Glutamatergic neuron (in vitro differentiated cells): ENCODE measurements at places on chromosomes 6 and 20. TPM values are rescaled to one million over a fixed set of nuclear protein-coding genes. Genes with fewer than 3 reads are reported as not detected.

BANF2 gene
- total RNA-seq = not detected

TTBK1 gene
- 47.3 TPM for total RNA-seq

TPX2 gene
- 44.7 TPM for total RNA-seq

COX4I2 gene
- total RNA-seq = not detected

IRF4 gene
- total RNA-seq = 0.37 TPM

TGM3 gene
- total RNA-seq = not detected
